Left ventricle myocardium inferior (tissue), 1 donor: ENCODE measurements at places on chromosomes 11 and 22.

GRCh38 chr11:134711588-134711987, 299.5 kb upstream of the B3GAT1 start:
- no peak for DNase-seq

DNA sequence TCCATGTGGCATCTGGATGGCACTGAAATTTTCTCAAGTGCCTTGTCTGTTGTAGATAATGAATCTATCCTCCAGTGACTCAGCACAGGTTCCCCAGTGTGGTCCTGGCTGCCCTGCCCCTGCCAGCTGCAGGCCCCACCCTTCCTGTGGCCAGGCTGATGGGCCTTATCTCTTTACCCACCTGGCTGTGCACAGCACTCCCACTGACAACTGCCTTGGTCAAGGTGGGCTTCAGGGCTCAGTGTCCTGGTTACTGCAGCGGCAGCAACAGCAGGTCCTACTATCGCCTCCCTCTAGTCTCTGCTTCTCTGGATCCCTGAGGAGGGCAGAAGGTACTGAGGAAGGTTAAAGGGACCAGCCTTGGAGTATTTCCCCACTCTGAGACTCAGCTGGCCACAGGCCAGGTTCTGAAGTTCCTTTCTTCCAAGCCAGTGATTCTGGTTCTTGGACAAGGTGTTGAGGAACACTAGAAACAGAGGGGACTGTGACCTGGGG, 3.1 kb downstream of the HMBS start:
- no peak for DNase-seq

GRCh38 chr11:130442737-130443136, 5.7 kb upstream of the ADAMTS15 start:
- DNase-seq = no peak

- no peak for DNase-seq
These were observed 39.3 kb downstream of the MYEOV start for GRCh38 chr11:69333149-69333710.

GRCh38 chr11:6541356-6541755, 44.3 kb downstream of the DNHD1 start:
- DNase-seq = no peak

DNA sequence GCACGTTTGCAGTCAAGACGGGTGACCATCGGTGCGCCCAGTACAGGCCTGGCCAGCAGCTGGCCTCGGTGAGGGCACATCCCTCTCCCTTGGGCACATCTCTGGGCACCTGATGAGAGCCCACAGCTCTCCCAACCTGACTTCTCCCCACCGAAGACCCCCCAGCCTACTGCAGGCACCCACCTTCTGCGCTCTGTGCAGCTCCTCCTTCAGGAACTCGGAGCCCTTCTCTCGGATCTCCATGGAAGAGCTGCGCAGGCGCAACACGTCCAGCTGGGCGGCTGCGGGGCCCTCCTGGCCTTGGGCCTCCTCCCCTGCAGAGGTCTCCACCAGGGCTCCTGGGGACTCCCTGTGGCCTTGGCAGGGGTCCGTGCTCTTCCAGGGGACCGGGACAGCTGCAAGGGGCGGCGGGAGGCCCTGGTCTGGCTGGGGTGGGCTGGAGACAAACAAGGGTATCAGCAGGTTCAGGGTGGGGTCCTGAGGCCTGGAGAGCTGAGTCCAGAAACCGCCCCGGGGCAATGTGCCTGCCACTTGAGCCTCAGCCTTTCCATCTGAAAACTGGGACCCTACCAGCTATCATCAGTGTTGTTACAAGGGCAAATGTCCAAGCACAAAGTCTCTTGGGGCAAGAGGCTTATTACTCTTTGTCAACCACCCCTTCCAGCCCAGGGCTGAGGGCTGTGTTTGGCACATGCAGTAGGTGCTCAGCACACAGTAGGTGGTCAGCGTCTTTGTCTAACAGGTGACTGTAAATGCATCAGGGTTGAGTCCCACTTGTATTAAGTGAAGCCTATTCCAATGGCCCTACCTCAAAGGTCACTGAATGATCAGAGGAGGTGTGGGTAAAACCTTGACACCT, 9.3 kb downstream of the RAB3IL1 start:
- DNase-seq = peak; percentile 15
